ENCODE measurements at places on chromosomes 1 and 21.

DNA sequence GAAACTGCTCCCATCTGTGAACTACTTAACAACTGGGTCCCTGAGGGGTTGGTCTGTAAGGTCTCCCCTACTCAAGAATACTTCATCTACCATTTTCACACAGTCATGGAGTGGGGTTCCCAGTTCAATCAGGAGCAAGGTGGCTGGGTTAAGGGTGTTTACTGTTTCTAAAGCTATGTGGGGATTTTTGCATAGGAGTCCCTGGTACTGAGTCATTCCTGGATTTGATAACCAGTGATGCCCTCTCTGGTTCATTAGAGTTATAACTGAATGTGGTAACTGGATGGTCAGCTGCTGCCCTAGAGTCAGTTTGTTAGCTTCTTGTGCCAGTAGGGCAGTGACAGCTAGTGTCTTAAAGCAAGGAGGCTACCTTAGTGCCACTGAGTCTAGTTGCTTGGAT is 29.4 kb upstream of the KCNJ15 start:
- DNase-seq, result no peak

GRCh38 chr21:45158491-45159423 is 84.4 kb downstream of the ADARB1 start:
- no peak for DNase-seq

DNA sequence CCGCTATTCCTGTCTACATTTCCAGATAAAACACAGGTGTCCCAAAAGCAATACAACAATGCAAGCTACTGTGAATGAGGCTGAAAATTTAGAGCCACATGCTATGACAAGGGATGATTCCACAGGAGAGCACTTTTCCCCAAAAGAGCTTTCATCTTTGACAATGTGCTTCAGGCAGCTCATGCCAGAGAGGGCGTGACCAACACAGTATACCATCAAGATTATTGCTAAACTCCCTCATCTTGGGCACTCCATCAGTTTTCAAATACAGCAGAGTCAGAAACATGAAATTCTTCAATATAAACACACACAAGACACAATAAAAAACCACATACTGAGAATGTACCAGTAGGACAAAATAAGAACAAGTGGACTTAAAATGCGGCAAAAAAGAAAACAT is 6.7 kb downstream of the GON4L start:
- no peak for DNase-seq

GRCh38 chr1:8523666-8524206 is 205.8 kb downstream of the SLC45A1 start:
- no peak for DNase-seq

DNA sequence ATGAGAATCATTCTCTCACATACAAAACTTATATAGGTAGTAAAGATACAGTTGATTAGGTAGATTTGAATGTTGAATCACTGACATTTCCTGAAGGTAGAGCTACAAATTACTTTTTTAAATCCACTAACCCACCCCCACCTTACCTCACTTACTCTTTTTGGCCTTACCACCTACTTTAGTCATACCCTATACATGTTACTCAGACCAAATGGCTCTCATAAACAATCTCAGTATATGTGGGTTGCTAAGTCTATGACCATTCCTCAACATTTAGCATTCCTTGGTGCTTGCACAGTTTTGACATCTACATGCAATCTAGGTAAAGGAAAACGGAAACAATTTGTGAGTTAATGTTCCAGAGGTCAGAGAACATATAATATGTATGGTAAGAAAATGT is 26.3 kb downstream of the SYDE2 start:
- DNase-seq, result no peak

Data from stimulated activated CD4-positive, alpha-beta T cell treated with anti-CD3 and anti-CD28 coated beads, Interleukin-2, amount 100 ng/mL, for 4 hours (primary cell).